Gastroesophageal sphincter (tissue), 4 donors: ENCODE measurements at places on chromosomes 12 and 14. TPM values are rescaled to one million over a fixed set of nuclear protein-coding genes. Genes with fewer than 3 reads are reported as not detected.
A peak's percentile ranks its signal among the peaks of the same experiment; 100 is the strongest.

The ZNF641 gene
- total RNA-seq: 27.1 TPM

DNA sequence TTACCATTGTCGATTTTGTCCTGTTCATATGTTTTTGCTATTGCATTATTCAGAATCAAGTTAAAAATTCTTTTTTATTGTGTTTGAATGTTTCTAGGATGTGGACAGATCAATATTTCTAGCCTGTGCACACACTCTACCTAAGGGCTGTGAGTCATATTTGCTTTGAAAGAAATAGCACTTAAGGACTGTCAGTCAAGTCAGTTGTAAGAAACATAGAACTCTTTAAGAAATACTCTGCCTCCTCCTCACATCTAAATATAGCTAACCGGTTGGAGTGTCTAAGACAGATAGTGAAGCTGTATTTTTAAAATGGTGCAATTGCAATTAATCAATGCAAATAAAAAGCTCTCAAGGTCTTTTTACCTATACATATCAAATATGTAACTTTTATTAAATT lies 17.9 kb upstream of the MGST1 start:
- no peak for ATAC-seq

GRCh38 chr12:56884421-56884820 lies 49.8 kb downstream of the SDR9C7 start:
- no peak for ATAC-seq

The ERBB3 gene
- total RNA-seq: 41.1 TPM

GRCh38 chr14:64566651-64567122 lies 16.9 kb downstream of the PPP1R36 start:
- no peak for ATAC-seq

The ZCRB1 gene
- total RNA-seq: 36.9 TPM

The AGAP2 gene
- 2.4 TPM for total RNA-seq

The CLEC1A gene
- 3.3 TPM for total RNA-seq

- peak; percentile 28 for ATAC-seq
These were observed 67.2 kb downstream of the RIC8B start for GRCh38 chr12:106841510-106842302.

GRCh38 chr14:39417014-39417413 lies 15.2 kb downstream of the FBXO33 start:
- no peak for ATAC-seq

DNA sequence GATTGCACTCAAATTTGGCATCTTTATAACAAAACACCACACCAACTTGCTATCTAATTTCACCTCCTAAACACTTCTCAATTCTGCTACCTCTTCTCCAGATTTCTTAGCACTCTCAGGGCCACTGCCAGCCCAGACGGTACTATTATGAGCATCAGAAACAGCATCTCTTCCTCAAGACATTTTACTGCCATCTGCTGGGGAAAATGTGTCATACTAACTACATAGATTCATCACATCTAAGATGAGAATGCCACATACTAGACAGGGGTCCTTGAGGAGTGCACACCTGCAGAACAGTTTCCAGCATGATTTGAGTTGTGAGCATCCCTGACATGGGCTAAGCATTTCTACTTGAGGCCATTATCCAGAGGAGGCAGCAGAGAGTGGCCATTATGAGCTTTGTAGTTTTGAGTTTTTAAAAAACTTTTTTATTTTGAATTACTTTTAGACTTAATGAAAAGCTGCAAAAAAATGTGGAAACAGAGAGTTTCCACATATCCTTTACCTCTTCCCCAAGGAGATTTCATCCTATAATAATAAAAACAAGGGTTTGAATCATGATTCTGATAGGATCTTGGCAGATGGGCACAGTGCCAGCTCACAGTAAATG lies 15.1 kb upstream of the GRIP1 start:
- ATAC-seq: no peak

DNA sequence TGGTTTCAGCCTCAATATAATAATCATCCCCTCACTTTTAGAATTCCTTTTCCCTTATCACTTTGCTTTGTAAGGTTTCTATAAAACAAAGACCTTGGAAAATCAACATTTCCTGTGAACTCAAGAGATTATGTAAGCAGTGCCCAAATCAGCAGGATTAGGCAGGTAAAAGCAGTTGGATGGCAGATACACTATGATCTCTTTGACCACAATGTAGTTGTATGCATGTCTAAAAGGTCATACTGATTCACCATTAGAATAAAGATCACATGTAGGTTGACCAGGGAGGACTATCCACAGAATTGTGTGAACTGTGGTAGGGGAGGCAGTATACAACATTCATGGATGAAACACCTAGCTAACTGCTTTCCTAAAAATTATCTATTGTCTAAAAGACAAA lies 57.5 kb downstream of the DENND5B start:
- no peak for ATAC-seq

GRCh38 chr14:72652179-72652578 lies 241.7 kb downstream of the DPF3 start:
- no peak for ATAC-seq

The SERPINA5 gene
- total RNA-seq: 8.4 TPM

The NEUROD4 gene
- not detected for total RNA-seq

The YEATS4 gene
- 9.6 TPM for total RNA-seq

DNA sequence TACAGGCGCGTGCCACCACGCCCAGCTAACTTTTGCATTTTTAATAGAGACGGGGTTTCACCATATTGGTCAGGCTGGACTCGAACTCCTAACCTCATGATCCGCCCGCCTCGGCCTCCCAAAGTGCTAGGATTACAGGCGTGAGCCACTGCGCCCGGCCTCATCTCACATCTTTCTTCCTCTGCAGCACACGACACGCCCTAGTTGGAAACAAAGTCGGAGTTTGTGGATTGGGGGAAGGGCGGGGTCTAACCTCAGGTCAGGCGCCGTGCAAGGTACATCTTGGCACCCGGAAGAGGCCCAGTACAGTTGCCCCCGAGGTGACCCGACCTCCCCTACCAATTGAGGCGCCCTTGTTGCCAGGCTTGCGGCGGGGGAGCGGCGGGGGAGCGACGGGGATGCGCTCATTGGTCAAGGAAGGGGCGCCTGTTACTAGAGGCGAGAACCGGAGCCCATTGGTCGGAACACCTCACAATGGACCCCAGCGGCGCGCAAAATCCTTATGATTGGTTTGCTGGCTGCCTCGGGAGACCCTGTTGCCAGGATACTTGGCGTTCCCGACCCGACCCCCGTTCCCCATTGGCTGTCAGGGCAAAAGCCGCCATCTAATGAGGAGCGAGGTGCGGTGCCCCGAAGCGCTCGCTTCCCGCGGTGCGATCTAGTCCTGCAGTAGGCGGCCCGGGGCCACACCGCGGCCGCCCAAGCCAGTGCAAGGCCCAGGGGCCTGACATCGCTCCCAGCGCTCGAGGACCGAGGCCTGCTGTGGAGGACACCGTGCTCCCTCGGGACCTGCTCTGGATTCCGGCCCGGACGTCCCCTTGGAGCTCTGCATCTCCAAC lies at the start of gene REC8:
Gene REC8, plus strand, starts transcription at position 659 of the 839 bp plus-strand sequence. CDS start 473 bp downstream, outside the sequence.
- ATAC-seq: peak; percentile 86

GRCh38 chr14:53295985-53296582 lies 143.0 kb upstream of the DDHD1 start:
- no peak for ATAC-seq

The SERPINA1 gene
- total RNA-seq: 1.7 TPM

GRCh38 chr12:93677195-93678064 lies at the start of gene CRADD:
Gene CRADD (plus strand): TSS chr12:93677375.
- ATAC-seq: peak; percentile 97

The PIWIL1 gene
- not detected for total RNA-seq

DNA sequence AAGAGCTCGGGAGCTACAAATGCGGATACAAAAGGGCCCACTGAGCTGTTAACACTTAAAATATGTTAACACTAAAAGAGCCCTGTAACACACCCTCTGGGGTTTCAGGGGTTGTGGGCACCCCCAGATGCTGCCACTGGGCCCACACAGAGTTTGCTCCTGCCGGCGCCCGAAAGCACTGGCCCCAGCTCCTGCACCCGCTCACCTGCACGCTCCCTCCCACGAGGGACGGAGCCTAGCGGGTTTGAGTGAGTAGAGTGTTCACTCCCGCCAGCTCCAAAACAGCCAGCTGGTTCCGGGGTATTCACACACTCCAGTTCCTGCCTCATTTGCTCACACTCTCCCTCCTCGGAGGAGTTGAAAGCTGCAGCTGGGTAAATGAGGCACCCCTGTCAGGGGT lies 357.7 kb downstream of the ETNK1 start:
- no peak for ATAC-seq

- ATAC-seq: peak; percentile 87
These were observed 460.8 kb downstream of the BCAT1 start for GRCh38 chr12:24488091-24488596.

DNA sequence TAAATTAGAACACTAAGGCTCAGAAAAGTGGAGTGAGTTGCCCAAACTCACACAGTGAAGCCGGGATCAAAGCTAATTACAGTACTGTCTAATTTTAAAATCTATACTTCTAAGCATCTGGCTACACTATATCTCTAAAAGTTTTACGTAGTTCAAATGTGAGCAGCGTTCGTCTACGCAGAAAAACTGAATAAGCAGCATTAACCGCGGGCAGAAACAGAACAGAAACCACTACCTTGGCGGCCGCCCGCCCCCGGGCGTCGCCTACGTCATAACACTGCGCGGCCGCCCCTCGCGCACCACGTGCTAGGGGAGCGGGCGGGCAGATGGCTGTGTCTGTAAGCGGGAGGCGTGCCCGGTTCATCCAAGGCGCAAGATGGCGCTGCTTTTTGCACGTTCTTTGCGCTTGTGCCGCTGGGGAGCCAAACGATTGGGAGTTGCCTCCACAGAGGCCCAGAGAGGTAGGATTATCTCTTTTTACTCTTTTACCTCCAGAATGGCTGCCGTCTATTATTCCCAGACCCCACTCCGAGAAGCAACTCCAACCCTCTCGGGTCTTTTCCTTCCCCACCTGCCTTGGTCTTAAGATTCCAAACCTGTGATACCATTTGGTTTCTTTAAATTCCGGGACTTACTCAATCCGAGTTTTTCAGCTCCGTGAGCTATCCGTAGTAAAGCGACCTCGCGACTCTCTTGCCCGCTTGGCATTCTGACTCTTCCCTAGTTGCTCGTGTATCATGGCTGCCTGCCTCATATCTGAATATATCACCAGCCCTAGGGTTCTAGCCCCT lies at the start of gene SPRYD4:
Gene SPRYD4, plus strand, starts transcription at position 363 of the 791 bp plus-strand sequence. Its CDS starts 14 bp downstream, at position 377.
- ATAC-seq: peak; percentile 98

DNA sequence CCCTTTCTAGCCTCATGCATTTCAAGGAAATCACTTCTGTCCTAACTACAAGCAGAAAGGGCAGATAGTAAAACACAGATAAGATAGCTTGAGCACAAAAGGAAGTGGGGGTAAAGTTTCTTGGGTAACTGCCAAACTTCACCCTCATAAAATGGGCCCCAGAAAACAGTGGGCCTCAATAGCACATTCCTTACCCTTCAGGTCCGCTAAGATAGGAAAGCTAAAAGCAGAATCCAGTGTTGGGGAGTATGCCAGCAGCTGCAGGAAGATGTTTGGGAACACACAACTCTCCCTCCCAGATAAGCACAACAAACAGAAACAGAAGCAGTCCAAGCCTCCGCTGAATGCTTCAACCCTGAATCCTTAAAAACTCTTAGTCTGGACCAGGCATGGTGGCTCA lies 110.9 kb upstream of the MGAT4C start:
- ATAC-seq: no peak

GRCh38 chr14:76714470-76714869 lies 46.8 kb upstream of the VASH1 start:
- ATAC-seq: no peak

DNA sequence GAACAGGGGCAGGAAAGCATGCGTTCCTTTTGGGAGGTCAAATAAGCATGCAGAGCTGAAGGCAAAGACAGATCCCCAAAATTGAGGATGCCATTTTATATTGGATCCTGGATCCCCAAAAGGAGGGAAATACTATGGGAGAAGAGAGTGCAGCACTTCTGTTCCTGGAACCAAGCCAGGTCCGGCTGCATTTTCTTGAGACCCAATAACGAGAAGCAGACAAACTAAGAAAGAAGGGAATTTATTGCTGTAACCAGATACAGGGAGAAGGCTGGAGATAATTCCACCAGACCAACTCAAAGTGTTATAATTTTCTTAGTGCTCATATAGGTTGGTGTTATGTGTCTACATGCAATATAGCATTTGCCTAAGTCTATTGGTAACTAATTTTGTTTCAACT lies 60.8 kb downstream of the PDE6H start:
- ATAC-seq: no peak

GRCh38 chr14:44995196-44995595 lies 33.2 kb downstream of the TOGARAM1 start:
- ATAC-seq: no peak

DNA sequence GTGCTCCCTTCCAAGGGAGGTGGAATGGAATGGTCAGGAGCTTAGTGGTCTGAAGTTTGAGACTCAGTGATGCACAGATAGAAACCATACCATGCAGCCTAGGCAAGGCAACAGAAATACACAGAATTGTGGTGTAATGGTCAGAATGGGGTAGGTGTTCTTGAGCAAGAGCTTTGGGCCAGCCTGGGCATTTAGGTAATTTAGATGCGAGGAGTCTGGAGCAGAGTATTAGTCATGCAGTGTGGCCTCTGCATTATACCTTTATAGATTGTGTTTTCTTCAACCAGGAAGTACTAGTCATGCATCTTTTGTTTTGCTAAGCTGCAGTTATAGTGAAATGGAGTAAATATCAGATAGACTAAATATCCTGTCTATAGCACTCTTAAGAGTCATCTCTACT lies 118.3 kb downstream of the DAAM1 start:
- no peak for ATAC-seq

DNA sequence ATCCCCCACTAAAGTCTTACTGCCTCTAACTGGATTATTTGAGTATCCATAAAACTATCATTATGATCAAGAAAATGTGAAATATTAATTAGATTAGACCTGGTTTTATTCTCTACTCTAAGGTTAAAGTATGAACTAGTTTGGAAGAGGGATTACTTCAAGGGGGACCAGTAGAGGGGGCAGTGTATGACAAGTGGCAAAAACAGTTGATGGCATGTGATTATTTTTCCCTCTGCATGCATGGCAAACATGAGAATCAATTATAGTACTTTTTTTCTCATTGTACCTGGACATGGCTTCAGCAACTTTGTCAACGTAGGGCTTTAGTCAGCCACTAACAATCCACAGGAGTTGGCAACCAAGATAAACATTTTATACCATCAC lies 145.0 kb upstream of the SLC38A2 start:
- no peak for ATAC-seq

The SLCO1B1 gene
- not detected for total RNA-seq

GRCh38 chr12:127278351-127278750 lies 988.6 kb upstream of the TMEM132C start:
- ATAC-seq: no peak

The RNF31 gene
- 38.9 TPM for total RNA-seq

DNA sequence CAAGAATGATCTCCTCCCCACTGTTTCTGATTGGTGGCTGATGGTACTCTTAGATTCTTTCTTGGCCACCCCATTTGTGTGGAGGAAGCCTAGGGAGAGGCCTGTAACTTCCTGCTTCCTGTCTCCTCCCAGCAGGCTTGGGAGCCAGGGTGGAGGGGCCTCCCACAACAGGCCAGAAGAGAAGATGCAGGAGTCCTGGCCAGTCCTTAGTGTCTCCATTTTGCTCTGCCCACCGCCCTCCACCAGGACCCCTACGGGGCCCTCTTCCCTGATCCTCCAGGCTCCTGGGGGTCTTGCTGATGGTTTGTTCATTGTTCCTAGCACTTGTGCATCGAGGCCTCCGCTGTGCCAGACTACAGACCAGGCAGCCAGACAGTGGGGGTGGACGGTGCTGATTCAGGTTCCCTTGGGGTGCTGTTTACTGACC lies 6.8 kb downstream of the TSPAN9 start:
- peak; percentile 67 for ATAC-seq

- no peak for ATAC-seq
These were observed 2.3 kb downstream of the C1QL4 start for GRCh38 chr12:49334681-49335080.
